ENCODE measurements at places on chromosomes 2 and 18.

DNA sequence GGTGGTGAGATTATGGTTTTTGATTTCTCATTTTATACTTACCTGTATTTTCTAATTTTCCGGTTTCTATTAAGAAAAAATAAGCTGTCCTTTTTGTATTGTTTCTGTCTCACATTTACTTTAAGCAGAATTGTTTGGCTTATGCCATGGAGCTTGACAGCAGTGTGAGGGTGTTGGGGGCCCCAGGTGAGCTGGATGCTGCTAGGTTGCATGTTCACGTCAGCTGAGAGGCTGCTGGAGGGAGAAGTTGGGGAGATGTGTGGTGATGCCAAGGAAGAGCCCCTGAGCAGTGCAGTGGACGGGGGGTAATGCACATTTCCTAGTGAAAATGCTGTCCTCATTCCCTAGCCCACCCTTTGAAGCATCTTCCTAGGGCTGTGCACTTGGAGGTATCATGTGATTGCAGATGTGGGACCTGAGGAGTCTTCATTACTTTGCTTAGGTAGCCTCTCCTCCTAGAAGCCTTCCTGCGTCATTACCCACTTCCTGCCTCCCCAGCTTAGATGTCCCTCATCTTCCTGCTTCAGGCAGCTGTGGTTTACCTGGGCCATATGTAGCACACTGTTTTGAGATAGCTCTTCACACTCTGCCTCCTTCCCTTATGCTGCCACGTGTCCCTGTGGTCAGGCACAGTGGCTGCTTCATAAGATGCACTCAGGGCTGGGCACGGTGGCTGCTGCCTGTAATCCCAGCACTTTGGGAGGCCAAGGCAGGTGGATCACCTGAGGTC lies 16.2 kb downstream of the ATG16L1 start:
- no peak for DNase-seq
- peaks cover 2% of the 10 kb centered on the region for H3K4me1 ChIP-seq
- no peak overlapping the region for H3K4me3 ChIP-seq
- H3K36me3 ChIP-seq, result peaks cover 4% of the 10 kb centered on the region
- H3K27me3 ChIP-seq, result no peaks in the 10 kb centered on the region

GRCh38 chr2:70643715-70644114 lies 90.1 kb upstream of the TGFA start:
- no peak overlapping the region for H3K27ac ChIP-seq
- no peaks in the 10 kb centered on the region for H3K4me1 ChIP-seq
- H3K4me3 ChIP-seq, result no peak overlapping the region
- no peaks in the 10 kb centered on the region for H3K36me3 ChIP-seq
- H3K27me3 ChIP-seq, result no peaks in the 10 kb centered on the region
- DNase-seq, result no peak

- H3K27ac ChIP-seq, result no peak overlapping the region
- no peaks in the 10 kb centered on the region for H3K4me1 ChIP-seq
- H3K27me3 ChIP-seq, result no peaks in the 10 kb centered on the region
- H3K36me3 ChIP-seq, result no peaks in the 10 kb centered on the region
- H3K4me3 ChIP-seq, result no peak overlapping the region
Measured at GRCh38 chr2:67394734-67395133, 2.4 kb upstream of the ETAA1 start.

DNA sequence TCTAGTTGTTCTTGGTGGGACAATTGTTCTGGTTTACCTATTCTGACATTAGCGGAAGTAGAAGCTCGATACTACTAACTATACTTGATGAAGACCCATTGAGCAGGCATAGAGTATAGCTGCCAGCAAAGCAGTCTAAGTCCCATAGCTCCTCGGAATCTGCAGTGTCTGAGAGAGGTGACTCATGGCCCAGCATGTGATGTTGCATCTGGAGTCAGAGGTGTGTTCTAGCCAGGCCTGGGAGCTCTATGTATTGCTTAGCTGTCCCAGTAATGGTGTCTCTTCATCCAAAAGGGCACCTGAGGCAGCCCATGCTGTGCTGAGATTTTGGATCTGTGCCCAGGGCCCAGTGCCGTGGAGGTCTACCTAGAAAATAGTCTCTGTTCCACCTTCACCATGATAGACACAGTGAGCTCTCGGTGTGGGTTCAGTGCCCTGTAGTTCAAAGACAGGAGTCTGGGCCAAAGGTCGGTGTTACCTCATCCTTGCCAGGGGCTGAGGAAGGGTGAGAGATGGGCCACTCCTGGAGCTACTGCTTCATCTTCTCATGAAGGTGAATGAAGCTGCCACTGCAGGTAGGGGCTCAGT lies 47.3 kb downstream of the MEX3C start:
- no peaks in the 10 kb centered on the region for H3K4me1 ChIP-seq
- no peak overlapping the region for H3K27ac ChIP-seq
- no peaks in the 10 kb centered on the region for H3K36me3 ChIP-seq
- H3K27me3 ChIP-seq, result no peaks in the 10 kb centered on the region
- H3K4me3 ChIP-seq, result no peak overlapping the region
- DNase-seq, result no peak

- peak overlapping the region; percentile 94 for H3K27ac ChIP-seq
- no peaks in the 10 kb centered on the region for H3K27me3 ChIP-seq
Measured at GRCh38 chr2:138500592-138501424, 762 bp upstream of the SPOPL start.

- H3K27ac ChIP-seq, result no peak overlapping the region
- H3K4me3 ChIP-seq, result no peak overlapping the region
- no peaks in the 10 kb centered on the region for H3K4me1 ChIP-seq
- no peaks in the 10 kb centered on the region for H3K36me3 ChIP-seq
Measured at GRCh38 chr2:201542291-201542690, 90.8 kb downstream of the STRADB start.

DNA sequence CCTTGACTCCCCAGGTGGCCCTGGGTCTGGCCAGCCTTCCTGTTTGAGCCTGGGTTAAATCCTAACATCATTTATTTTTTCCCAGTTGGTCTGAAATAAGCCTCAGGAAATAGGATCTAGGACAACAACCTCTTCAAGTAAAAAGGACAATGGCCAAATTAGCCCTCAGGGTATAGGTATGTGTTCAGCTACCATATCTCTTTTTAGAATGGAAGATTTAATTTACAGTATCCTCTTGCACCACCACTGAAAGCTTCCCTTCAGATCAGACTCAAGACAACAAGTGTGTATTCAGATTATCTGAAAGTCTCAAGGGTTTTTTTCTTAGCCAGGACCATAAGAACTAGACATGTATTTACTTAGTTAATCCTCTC lies 61.6 kb upstream of the CXCR4 start:
- no peaks in the 10 kb centered on the region for H3K27me3 ChIP-seq
- DNase-seq, result no peak
- no peak overlapping the region for H3K4me3 ChIP-seq
- no peaks in the 10 kb centered on the region for H3K36me3 ChIP-seq
- H3K4me1 ChIP-seq, result no peaks in the 10 kb centered on the region

- H3K4me1 ChIP-seq, result no peaks in the 10 kb centered on the region
- H3K27me3 ChIP-seq, result no peaks in the 10 kb centered on the region
- no peak for DNase-seq
- no peak overlapping the region for H3K27ac ChIP-seq
- H3K4me3 ChIP-seq, result no peak overlapping the region
Measured at GRCh38 chr2:233756429-233757081, 3.5 kb upstream of the UGT1A1 start.

- no peaks in the 10 kb centered on the region for H3K27me3 ChIP-seq
- no peaks in the 10 kb centered on the region for H3K36me3 ChIP-seq
- DNase-seq, result peak; percentile 48
- peak overlapping the region; percentile 84 for H3K27ac ChIP-seq
Measured at GRCh38 chr2:27781496-27781895, 10.0 kb downstream of the MRPL33 start.
